ENCODE measurements at places on chromosomes 4 and X. TPM values are rescaled to one million over a fixed set of nuclear protein-coding genes. Genes with fewer than 3 reads are reported as not detected.

GRCh38 chr4:55592014-55592413 lies at the start of gene PDCL2:
TSS of gene PDCL2 (minus strand) at chr4:55592245. CDS start at chr4:55592109, 136 bp downstream.
- H3K4me1 ChIP-seq = no peaks in the 10 kb centered on the region
- H3K36me3 ChIP-seq = peaks cover 6% of the 10 kb centered on the region
- H3K27me3 ChIP-seq = no peaks in the 10 kb centered on the region
- no peak for DNase-seq
- H3K4me3 ChIP-seq = no peak within 1 kb of the TSS

GRCh38 chr4:56909086-56909894 lies 1.6 kb downstream of the REST start:
- peaks cover 14% of the 10 kb centered on the region for H3K27me3 ChIP-seq
- DNase-seq = peak; percentile 34
- H3K27ac ChIP-seq = peak overlapping the region; percentile 99
- H3K4me1 ChIP-seq = peaks cover 54% of the 10 kb centered on the region
- peak overlapping the region; percentile 100 for H3K4me3 ChIP-seq

CCDC120 gene
- total RNA-seq = 13.8 TPM

GRCh38 chr4:182968917-182969650 lies 51.9 kb upstream of the DCTD start:
- peaks cover 3% of the 10 kb centered on the region for H3K36me3 ChIP-seq
- no peak overlapping the region for H3K27ac ChIP-seq
- peaks cover 4% of the 10 kb centered on the region for H3K4me1 ChIP-seq
- H3K4me3 ChIP-seq = no peak overlapping the region

GRCh38 chr4:38328989-38329729 lies 334.8 kb upstream of the KLF3 start:
- no peaks in the 10 kb centered on the region for H3K36me3 ChIP-seq
- H3K27me3 ChIP-seq = no peaks in the 10 kb centered on the region

DNA sequence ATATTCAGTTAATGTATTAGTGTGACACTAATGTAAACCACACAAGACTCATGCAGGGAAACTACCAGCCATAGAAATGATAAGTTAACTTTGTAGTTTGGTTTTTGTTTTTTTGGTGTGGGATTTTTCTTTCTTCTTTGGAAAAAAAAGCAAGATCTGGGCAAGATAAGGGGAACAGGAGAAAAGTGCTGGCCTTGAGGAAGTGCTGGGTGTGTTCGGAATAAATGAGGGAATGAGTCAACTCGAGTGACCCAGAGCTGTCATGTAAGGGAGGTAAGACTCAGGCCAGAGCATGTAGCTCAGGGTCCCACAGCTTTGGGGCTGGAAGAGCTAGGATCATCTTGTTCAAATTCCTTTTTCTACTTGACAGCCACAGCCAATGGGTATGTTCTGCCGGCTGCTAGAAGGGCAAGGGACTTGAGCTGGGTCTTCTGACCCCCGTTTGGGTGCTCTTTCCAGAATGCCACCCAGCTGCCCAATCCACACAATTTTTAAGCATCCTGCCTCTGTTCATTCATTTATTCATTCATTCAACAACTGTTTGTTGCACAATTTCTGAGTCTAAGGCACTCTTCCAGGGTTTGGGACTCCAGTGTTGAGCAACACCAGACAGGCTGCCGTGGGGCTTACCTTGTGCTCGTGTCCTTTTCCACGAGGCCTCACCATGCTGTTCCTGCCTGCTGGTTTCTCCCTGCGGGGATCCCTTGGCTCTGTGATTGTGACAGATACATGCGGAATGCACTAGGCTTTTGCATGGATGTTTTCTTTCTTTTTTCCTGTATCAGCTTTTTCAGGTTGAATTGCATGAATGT lies 54.5 kb downstream of the CLDN34 start:
- peaks cover 18% of the 10 kb centered on the region for H3K4me1 ChIP-seq
- no peak overlapping the region for H3K27ac ChIP-seq
- H3K4me3 ChIP-seq = no peak overlapping the region
- peaks cover 9% of the 10 kb centered on the region for H3K36me3 ChIP-seq
- no peak for DNase-seq

DNA sequence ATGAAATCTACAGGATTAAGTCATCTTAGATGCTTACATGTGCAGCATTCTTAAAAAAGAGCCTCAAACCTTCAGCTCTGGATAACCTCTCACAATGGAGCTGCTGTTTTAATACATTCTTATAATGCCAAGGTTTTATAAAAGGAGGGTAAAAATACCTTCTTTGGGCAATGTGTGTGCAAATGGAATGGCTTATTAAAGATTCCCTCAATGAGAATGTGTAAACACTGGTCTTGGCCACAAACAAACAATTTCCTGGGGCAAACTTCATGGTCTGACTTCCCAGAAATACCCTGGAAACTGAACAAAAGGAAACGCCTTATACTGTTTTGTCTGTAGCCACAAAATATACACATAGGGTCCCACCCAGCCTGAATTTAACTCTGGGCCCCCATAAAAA lies 148.6 kb upstream of the INTU start:
- H3K36me3 ChIP-seq = no peaks in the 10 kb centered on the region
- DNase-seq = no peak
- H3K4me3 ChIP-seq = no peak overlapping the region

GRCh38 chr4:173761938-173762337 lies 231.9 kb upstream of the HAND2 start:
- H3K4me3 ChIP-seq = no peak overlapping the region
- DNase-seq = no peak
- no peaks in the 10 kb centered on the region for H3K36me3 ChIP-seq
- H3K4me1 ChIP-seq = no peaks in the 10 kb centered on the region
- H3K27me3 ChIP-seq = peaks cover 17% of the 10 kb centered on the region

JAKMIP1 gene
- total RNA-seq = 0.54 TPM

DNA sequence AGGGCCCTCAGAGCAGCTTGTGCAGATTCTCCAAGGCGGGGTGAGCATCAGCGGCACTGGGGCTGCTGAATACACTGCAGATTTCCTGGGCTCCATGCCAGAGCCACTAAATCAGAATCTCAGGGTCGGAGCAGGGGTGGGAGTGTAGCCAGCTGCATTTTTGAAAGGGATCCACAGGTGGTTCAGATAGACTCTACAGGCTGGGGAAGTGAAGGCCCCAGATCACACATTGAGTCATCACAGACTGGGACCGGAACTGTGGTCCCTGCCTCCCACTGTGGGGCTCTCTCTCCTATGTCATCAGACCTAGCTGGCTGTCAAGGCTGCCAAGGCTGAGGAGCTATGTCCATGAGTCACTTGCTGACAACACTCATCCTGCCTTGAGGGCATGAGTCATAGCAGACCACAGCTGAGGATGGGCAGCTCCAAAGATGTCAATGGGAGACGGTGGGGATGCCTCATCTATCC lies 162.3 kb upstream of the MAMLD1 start:
- no peaks in the 10 kb centered on the region for H3K27me3 ChIP-seq
- H3K4me3 ChIP-seq = no peak overlapping the region
- H3K36me3 ChIP-seq = no peaks in the 10 kb centered on the region
- H3K4me1 ChIP-seq = peaks cover 4% of the 10 kb centered on the region
- DNase-seq = no peak

GRCh38 chr4:76108467-76109181 lies 34.1 kb downstream of the ART3 start:
- no peak for DNase-seq
- H3K27me3 ChIP-seq = no peaks in the 10 kb centered on the region
- no peak overlapping the region for H3K27ac ChIP-seq
- H3K4me1 ChIP-seq = no peaks in the 10 kb centered on the region
- no peak overlapping the region for H3K4me3 ChIP-seq
- peaks cover 6% of the 10 kb centered on the region for H3K36me3 ChIP-seq

DNA sequence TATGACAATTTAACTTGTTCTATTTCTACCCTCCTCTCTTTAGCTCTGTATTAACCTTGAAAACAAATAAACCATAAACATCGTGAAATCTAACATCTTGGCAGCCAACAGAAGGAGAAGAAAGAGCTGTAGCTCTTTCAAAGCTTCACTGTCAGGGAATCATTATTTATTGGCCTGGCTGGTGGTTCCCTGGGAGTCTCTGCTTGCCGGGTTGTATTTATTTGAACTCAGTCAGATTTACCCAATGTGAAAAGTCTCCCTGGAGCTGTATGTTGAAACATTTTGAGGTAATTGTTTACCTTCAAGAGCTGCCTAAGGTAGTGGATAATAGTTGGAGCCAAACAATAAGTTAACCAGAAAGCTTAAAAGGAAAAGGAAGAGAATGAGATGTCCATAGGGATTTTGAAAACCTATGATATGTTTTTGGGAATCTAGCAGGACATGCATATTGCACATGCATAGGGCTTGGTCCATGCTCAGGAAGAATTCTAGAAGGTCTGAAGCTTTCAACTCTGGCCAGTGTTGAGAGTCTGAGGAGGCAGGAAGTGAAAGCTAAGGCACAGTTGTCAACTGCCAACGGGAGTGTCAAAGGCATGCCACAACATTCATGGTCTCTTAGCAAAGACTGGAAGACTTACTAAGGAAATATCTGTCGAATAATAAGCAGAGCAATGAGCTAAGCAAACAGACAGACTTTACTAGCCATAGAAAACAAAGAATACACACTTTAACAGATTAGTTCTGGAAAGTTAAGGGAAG lies 621.6 kb downstream of the PCDH7 start:
- no peak overlapping the region for H3K4me3 ChIP-seq
- H3K27me3 ChIP-seq = no peaks in the 10 kb centered on the region
- peaks cover 3% of the 10 kb centered on the region for H3K36me3 ChIP-seq
- no peaks in the 10 kb centered on the region for H3K4me1 ChIP-seq
- DNase-seq = no peak
- no peak overlapping the region for H3K27ac ChIP-seq

GRCh38 chr4:174213731-174214100 lies 69.8 kb downstream of the FBXO8 start:
- H3K4me1 ChIP-seq = peaks cover 13% of the 10 kb centered on the region
- no peaks in the 10 kb centered on the region for H3K36me3 ChIP-seq
- DNase-seq = no peak
- H3K27me3 ChIP-seq = peaks cover 99% of the 10 kb centered on the region
- peak overlapping the region; percentile 21 for H3K4me3 ChIP-seq

GLOD5 gene
- not detected for total RNA-seq

- no peak for DNase-seq
- H3K27me3 ChIP-seq = no peaks in the 10 kb centered on the region
- H3K36me3 ChIP-seq = peaks cover 8% of the 10 kb centered on the region
- no peak overlapping the region for H3K4me3 ChIP-seq
Measured at GRCh38 chr4:7771541-7772507, 167.8 kb downstream of the AFAP1 start.

GRCh38 chr4:23614284-23614892 lies 275.5 kb downstream of the PPARGC1A start:
- H3K36me3 ChIP-seq = no peaks in the 10 kb centered on the region
- H3K4me3 ChIP-seq = no peak overlapping the region
- no peaks in the 10 kb centered on the region for H3K27me3 ChIP-seq
- no peak overlapping the region for H3K27ac ChIP-seq

GRCh38 chr4:151429957-151430570 lies 21.1 kb downstream of the FHIP1A start:
- no peak overlapping the region for H3K4me3 ChIP-seq
- H3K27me3 ChIP-seq = peaks cover 3% of the 10 kb centered on the region
- no peaks in the 10 kb centered on the region for H3K36me3 ChIP-seq

GRCh38 chr4:141912831-141913230 lies 276.4 kb downstream of the IL15 start:
- H3K4me1 ChIP-seq = no peaks in the 10 kb centered on the region
- H3K36me3 ChIP-seq = no peaks in the 10 kb centered on the region
- H3K4me3 ChIP-seq = no peak overlapping the region
- no peak for DNase-seq
- H3K27me3 ChIP-seq = no peaks in the 10 kb centered on the region

MAGED4 gene
- total RNA-seq = 143 TPM

DRD5 gene
- total RNA-seq = not detected

SPIN2A gene
- 0.98 TPM for total RNA-seq

- H3K4me3 ChIP-seq = no peak overlapping the region
- no peaks in the 10 kb centered on the region for H3K27me3 ChIP-seq
- no peak overlapping the region for H3K27ac ChIP-seq
- no peaks in the 10 kb centered on the region for H3K4me1 ChIP-seq
- DNase-seq = no peak
Measured at GRCh38 chr4:176949029-176949428, 156.3 kb upstream of the VEGFC start.

F9 gene
- not detected for total RNA-seq

GRCh38 chr4:158630893-158631292 lies 40.8 kb downstream of the C4orf46 start:
- H3K27ac ChIP-seq = no peak overlapping the region
- no peaks in the 10 kb centered on the region for H3K4me1 ChIP-seq
- H3K4me3 ChIP-seq = no peak overlapping the region
- H3K27me3 ChIP-seq = peaks cover 3% of the 10 kb centered on the region
- H3K36me3 ChIP-seq = no peaks in the 10 kb centered on the region
- no peak for DNase-seq

DNA sequence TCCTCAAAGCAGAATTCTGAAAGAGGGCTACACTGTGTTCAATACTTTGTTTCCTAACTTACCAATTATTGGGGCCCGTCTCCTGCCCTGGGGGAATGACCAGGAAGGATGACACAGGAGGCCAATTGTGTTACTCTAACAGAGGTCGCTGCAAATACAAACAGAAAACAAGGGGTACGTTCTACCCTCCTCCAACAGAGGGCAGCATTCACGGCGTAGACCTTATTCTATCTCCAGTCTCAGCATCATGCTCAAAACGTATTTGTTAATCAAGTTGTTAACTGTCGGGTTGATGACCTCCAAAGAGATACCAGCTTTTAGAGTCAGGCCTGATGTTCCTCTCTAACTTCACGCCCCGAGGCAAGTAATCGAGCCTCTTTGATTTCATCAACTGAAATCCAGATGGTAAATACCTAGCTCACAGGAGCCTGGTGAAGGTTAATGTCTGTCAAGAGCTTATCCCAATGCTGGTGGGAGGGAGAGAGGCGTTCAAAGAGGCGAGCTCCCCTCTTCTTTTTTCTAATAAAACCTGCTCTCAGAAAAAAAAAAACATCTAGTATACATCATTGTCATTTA lies 181.0 kb upstream of the KCNIP4 start:
- no peak overlapping the region for H3K27ac ChIP-seq
- DNase-seq = peak; percentile 45
- no peak overlapping the region for H3K4me3 ChIP-seq
- H3K27me3 ChIP-seq = no peaks in the 10 kb centered on the region
- H3K36me3 ChIP-seq = no peaks in the 10 kb centered on the region
- peaks cover 8% of the 10 kb centered on the region for H3K4me1 ChIP-seq

GRCh38 chr4:79015411-79015810 lies 76.2 kb upstream of the PAQR3 start:
- no peak overlapping the region for H3K4me3 ChIP-seq
- H3K27me3 ChIP-seq = no peaks in the 10 kb centered on the region
- no peaks in the 10 kb centered on the region for H3K4me1 ChIP-seq
- DNase-seq = no peak
- H3K36me3 ChIP-seq = no peaks in the 10 kb centered on the region
